ENCODE measurements at places on chromosomes 6 and 20. TPM values are rescaled to one million over a fixed set of nuclear protein-coding genes. Genes with fewer than 3 reads are reported as not detected.

DNA sequence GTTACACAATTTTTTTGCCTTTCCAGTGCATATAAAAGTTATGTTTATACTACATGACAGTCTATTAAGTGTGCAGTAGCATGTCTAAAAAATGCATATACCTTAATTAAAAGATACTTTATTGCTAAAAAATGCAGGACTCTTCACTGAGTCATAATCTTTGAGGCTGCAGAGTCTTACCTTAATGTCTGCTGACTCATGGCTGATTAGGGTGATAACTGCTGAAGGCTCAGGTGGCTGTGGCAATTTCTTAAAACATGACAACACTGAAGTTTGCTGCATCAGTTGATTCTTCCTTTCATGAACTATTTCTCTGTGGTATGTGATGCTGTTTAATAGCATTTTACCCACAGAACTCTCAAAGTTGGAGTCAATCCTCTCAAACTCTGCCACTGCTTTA, 19.1 kb downstream of the ZSCAN23 start:
- H3K27ac ChIP-seq, result no peak overlapping the region
- DNase-seq, result no peak
- H3K4me1 ChIP-seq, result no peaks in the 10 kb centered on the region
- no peak overlapping the region for H3K4me3 ChIP-seq
- peaks cover 2% of the 10 kb centered on the region for H3K36me3 ChIP-seq

DNA sequence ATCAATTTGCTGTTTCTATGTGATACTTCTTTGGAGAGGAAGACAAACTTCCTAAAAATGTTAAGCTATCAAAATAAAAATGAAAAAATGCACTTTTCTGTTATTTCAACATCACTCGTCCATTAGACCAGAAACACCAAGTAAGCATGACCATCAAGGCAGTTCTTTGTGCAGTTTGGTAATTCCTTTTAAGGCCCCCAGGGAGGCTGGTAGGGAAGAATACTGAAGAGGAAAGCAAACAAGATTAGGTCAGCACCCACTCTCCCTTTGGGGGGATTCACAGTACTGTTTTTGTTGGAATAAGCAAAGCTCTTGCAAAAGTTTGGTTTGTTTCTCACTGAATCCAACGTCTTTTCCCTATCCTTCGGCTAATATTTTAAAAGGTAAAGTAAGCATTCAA, 206.8 kb upstream of the SLC35B3 start:
- no peaks in the 10 kb centered on the region for H3K4me1 ChIP-seq
- no peaks in the 10 kb centered on the region for H3K27me3 ChIP-seq

GRCh38 chr6:64266351-64266821, 630.8 kb downstream of the PHF3 start:
- no peaks in the 10 kb centered on the region for H3K4me1 ChIP-seq
- H3K27me3 ChIP-seq, result no peaks in the 10 kb centered on the region
- no peak overlapping the region for H3K27ac ChIP-seq
- no peak overlapping the region for H3K4me3 ChIP-seq
- no peak for DNase-seq

DNA sequence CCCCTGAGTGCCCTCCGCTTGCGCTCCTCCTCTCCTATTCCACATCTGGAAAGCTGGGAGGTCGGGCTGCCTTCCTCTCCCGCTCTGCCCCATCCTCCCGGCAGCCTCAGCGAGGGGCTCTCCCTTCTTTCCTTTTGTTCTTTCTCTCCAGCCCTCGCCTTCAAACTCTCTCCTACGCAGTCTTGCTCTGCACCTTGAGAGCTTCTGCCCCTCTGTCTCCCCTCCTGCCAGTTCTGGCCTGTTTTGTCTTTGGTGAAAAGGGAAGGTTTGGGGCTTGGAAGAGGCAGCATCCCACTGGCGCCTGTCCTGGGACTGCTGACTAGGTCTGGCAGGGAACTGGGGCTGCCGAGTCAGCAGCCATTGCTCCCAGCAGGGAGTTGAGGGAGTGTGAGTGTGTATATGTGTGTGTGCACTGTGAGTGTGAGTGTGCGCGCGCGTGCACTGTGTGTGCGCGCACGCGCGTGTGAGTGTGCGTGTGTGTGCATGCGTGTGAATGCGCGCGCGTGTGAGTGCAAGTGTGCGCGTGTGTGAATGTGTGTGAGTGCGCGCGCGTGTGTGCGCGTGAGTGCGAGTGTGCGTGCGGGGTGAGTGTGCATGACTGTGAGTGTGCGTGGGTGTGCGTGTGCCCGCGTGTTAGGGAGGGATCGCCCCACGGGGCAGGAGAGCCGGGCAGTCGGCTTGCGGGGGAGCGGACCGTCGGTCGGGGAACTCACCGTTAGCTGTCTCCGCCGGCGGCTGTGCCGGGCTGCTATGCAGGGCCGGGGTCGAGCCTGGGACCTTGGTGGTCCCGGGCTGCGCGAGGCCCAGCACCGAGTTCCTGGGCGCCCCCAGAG, 523 bp downstream of the CPXM1 start:
- no peak overlapping the region for H3K27ac ChIP-seq
- H3K4me3 ChIP-seq, result peak overlapping the region; percentile 2
- H3K36me3 ChIP-seq, result peaks cover 6% of the 10 kb centered on the region
- peak; percentile 59 for DNase-seq
- H3K27me3 ChIP-seq, result peaks cover 37% of the 10 kb centered on the region

- H3K4me3 ChIP-seq, result no peak overlapping the region
- no peak for DNase-seq
- H3K27me3 ChIP-seq, result no peaks in the 10 kb centered on the region
- H3K4me1 ChIP-seq, result no peaks in the 10 kb centered on the region
Observed at GRCh38 chr6:114135363-114135971, 164.5 kb upstream of the HDAC2 start.

DNA sequence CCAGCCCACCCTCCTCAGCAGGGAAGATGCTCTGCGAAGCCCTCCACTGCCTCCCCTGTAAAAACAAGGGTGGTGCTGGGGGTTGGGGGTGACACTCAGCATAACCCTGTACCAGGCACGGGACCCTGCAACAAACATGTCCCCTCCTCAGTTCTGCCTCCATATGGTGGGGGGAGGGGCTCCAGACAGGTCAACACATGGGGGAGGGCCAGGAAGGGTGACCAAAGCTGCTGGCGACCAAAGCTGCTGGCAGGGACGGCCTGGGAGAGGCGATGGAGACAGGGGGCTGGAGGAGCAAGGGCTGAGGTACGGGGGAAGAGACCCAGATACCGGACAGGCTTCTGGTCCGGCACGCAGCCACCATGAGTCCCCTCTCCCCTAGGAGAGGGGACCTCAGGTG, 123.2 kb downstream of the TAF4 start:
- no peaks in the 10 kb centered on the region for H3K36me3 ChIP-seq
- H3K4me1 ChIP-seq, result no peaks in the 10 kb centered on the region
- H3K4me3 ChIP-seq, result no peak overlapping the region

DNA sequence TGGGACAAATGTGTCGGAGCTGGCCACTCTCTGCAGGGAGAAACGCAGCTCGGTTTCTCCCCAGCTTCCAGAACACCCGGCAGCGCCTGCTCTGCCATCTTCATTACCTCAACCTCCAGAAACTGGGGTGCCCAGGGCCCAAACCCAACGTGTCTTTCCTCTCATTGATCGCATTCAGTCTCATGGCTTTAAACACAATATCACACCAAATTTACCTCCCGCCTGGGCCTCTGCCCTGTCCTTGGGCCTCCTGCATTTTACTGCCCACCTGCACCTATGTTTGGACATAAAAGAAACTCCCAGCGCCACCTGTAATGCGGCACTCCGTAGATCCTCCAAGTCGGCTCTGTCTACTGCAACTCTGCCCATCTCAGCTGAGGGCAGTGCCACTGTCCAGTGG, 22.2 kb downstream of the SERPINB6 start:
- no peaks in the 10 kb centered on the region for H3K27me3 ChIP-seq
- H3K27ac ChIP-seq, result no peak overlapping the region
- H3K4me3 ChIP-seq, result no peak overlapping the region
- no peak for DNase-seq
- peaks cover 21% of the 10 kb centered on the region for H3K36me3 ChIP-seq
- H3K4me1 ChIP-seq, result no peaks in the 10 kb centered on the region

- peaks cover 8% of the 10 kb centered on the region for H3K36me3 ChIP-seq
- no peak for DNase-seq
- H3K4me1 ChIP-seq, result no peaks in the 10 kb centered on the region
- H3K4me3 ChIP-seq, result no peak overlapping the region
Observed at GRCh38 chr20:34281177-34281576, 22.0 kb downstream of the AHCY start.

- no peaks in the 10 kb centered on the region for H3K27me3 ChIP-seq
- no peak overlapping the region for H3K4me3 ChIP-seq
- DNase-seq, result no peak
- H3K36me3 ChIP-seq, result no peaks in the 10 kb centered on the region
Observed at GRCh38 chr6:170462366-170463020, 90.6 kb downstream of the PSMB1 start.

DNA sequence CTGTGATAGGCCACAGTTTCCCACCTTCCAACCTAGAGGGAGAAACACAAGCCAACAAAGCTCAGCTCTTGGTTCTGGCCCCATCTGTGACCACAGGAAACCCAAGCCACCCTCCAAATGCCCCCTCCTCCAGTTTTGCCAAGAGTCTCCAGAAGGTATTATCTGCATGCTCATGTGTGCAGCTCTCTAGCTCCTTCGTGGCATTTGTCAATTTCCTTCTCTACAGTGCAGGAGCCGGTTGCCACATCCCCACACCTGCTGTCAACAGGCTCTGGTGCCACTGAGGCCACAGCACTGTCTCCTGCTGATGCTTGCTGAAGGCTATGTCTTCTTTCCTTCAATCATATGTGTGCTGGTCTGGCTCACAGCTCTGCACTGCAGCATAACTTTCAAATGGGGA, 177.2 kb downstream of the CLIC5 start:
- DNase-seq, result no peak
- H3K27me3 ChIP-seq, result no peaks in the 10 kb centered on the region
- H3K4me3 ChIP-seq, result no peak overlapping the region
- no peaks in the 10 kb centered on the region for H3K36me3 ChIP-seq
- no peak overlapping the region for H3K27ac ChIP-seq

DNA sequence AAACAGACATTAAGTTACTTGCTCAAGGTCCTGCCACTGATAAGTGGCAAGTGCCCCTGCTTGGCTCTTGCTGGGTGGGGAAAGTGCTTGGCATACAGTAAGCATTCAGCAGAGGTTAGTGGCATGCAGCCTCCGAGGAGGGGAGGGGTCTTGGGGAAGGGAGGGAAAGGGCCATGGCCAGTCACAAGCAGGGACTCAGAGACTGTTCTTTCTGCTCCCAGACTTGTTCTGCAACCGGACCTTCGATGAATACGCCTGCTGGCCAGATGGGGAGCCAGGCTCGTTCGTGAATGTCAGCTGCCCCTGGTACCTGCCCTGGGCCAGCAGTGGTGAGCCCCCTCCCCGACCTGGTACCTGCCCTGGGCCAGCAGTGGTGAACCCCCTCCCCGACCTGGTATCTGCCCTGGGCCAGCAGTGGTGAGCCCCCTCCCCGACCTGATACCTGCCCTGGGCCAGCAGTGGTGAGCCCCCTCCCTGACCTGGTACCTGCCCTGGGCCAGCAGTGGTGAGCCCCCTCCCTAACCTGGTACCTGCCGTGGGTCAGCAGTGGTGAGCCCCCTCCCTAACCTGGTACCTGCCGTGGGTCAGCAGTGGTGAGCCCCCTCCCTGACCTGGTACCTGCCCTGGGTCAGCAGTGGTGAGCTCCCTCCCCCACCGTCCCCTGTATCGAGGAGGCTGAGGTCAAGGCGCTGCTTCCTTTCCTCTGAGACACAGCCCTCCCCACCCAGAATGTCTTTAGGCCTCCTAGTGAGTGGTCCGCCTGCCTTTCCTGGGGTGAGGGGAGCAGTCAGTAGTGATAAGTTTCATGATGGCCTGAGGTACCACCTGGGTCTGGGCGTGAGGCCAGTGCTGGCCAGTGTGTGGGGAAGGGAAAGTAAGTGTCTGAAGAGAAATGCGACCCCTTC, 8.9 kb downstream of the GLP1R start:
- H3K36me3 ChIP-seq, result no peaks in the 10 kb centered on the region
- DNase-seq, result no peak
- H3K4me3 ChIP-seq, result no peak overlapping the region
- H3K27ac ChIP-seq, result no peak overlapping the region

DNA sequence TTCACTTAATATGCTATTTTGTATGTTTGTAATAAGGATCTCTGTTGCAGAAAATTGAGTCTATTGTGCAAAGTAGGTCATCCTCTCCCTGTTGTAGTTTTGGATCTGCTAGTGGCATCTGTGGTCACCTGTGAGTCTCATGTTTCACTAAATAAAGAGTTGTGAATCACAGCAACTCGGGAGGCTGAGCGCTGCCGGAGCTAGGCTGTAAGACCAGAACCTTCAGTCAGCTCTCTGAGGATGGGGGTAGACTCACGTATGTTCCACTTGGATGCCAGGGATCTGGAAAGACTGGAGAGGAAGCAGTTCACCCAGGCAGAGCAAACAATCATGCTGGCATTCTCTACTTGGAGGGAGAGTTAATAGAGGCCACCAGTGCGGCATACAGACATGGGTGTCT, 187.3 kb upstream of the FOXA2 start:
- H3K4me1 ChIP-seq, result no peaks in the 10 kb centered on the region
- H3K27ac ChIP-seq, result no peak overlapping the region
- DNase-seq, result no peak
- no peak overlapping the region for H3K4me3 ChIP-seq
- no peaks in the 10 kb centered on the region for H3K36me3 ChIP-seq

DNA sequence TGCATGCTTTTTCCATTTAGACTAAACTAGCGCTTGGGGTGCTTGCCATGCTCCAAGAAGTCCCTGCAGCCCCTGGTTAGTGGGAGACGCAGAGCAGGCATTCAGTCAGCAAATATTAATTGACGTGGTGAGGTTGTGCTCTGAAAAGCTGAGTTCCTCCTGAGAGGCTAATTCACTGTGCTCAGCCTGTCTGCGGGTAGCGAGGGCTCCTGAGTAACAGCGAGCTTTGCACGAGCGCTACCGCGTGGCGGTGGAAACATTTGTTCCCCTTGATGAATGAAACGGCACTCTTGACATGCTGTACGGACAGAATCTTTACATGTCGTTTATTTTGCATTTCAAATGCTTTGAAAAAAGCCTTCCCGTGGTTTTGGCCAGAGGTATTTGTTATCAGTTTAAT, 170.6 kb upstream of the AGPAT4 start:
- H3K4me3 ChIP-seq, result no peak overlapping the region
- no peak overlapping the region for H3K27ac ChIP-seq
- DNase-seq, result peak; percentile 61
- H3K27me3 ChIP-seq, result no peaks in the 10 kb centered on the region
- H3K36me3 ChIP-seq, result no peaks in the 10 kb centered on the region

DNA sequence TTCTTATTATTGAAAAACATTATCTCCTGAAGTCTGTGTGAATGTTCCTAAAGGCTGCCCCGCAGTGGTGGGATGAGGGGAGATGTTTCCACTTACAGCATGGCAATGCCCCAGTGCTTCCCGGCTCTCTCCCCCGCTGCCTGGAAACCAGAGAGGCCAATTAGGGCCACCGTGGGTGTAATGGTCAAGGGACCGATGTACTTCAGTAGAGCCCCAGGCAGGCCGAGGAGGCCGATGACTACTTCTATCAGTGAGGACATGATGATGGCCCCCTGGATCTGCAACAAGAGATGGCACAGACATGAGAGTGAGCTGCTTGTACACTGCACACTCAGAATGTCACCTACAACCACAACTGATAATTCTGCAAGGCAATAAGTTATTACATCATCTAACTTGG, 117.8 kb downstream of the SLC23A2 start:
- DNase-seq, result no peak
- no peak overlapping the region for H3K27ac ChIP-seq
- H3K4me1 ChIP-seq, result no peaks in the 10 kb centered on the region
- H3K27me3 ChIP-seq, result no peaks in the 10 kb centered on the region
- peaks cover 6% of the 10 kb centered on the region for H3K36me3 ChIP-seq

- no peaks in the 10 kb centered on the region for H3K36me3 ChIP-seq
- H3K4me3 ChIP-seq, result no peak overlapping the region
- H3K27me3 ChIP-seq, result no peaks in the 10 kb centered on the region
- peaks cover 17% of the 10 kb centered on the region for H3K4me1 ChIP-seq
Observed at GRCh38 chr6:34383656-34384320, 8.7 kb downstream of the NUDT3 start.

RIPPLY2 gene
- total RNA-seq, result not detected

LCA5 gene
- total RNA-seq, result 7.7 TPM

FKBP1C gene
- 0.48 TPM for total RNA-seq

SFT2D1 gene
- total RNA-seq, result 40.8 TPM

LTB gene
- total RNA-seq, result 14.6 TPM

LAMA4 gene
- total RNA-seq, result 261 TPM

GLP1R gene
- total RNA-seq, result 0.18 TPM

Data from lung (tissue), 17 donors.